Suprapubic skin (tissue), 4 donors: ENCODE measurements at places on chromosomes 3 and 15. TPM values are rescaled to one million over a fixed set of nuclear protein-coding genes. Genes with fewer than 3 reads are reported as not detected.

The CCDC191 gene
- 4.5 TPM for total RNA-seq

The ZNF774 gene
- 3.8 TPM for total RNA-seq

GRCh38 chr3:111538681-111539083, 3.3 kb upstream of the CD96 start:
- no peak for DNase-seq

GRCh38 chr15:63609448-63609847, 12.3 kb downstream of the FBXL22 start:
- no peak for DNase-seq

- no peak for DNase-seq
Measured at GRCh38 chr3:122025296-122025695, 3.2 kb upstream of the ILDR1 start.

DNA sequence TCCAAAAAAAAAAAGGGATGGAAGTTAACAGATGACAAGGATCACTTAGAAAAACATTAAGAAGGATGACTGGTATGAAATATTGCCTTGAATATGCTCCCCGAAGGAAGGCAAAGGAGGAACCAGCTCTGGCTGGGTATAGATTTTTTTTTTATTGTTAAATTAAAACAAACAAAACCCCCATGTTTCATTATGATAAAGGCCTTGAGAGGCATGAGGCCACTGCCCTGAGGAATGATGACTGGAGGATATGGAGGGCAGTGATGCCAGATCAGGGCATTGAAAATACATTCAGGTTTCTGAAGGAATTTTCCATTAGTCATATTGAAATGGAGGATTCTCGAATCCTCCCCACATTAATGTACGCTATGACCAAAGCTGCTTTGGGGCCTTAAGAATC, 120.9 kb downstream of the ADAMTS9 start:
- no peak for DNase-seq
